ENCODE measurements at places on chromosomes 12 and 14. TPM values are rescaled to one million over a fixed set of nuclear protein-coding genes. Genes with fewer than 3 reads are reported as not detected.

The REP15 gene
- polyA plus RNA-seq = 9.8 TPM

The GYS2 gene
- polyA plus RNA-seq = 0.33 TPM

The LTBP2 gene
- 2.9 TPM for polyA plus RNA-seq

The KRT6B gene
- polyA plus RNA-seq = 9.2 TPM

- peak; percentile 77 for DNase-seq
- peak overlapping the region; percentile 51 for H3K4me3 ChIP-seq
- peaks cover 51% of the 10 kb centered on the region for H3K4me1 ChIP-seq
- H3K27me3 ChIP-seq = no peaks in the 10 kb centered on the region
- no peaks in the 10 kb centered on the region for H3K36me3 ChIP-seq
Measured at GRCh38 chr14:104676694-104677511, 12.5 kb upstream of the INF2 start.

DNA sequence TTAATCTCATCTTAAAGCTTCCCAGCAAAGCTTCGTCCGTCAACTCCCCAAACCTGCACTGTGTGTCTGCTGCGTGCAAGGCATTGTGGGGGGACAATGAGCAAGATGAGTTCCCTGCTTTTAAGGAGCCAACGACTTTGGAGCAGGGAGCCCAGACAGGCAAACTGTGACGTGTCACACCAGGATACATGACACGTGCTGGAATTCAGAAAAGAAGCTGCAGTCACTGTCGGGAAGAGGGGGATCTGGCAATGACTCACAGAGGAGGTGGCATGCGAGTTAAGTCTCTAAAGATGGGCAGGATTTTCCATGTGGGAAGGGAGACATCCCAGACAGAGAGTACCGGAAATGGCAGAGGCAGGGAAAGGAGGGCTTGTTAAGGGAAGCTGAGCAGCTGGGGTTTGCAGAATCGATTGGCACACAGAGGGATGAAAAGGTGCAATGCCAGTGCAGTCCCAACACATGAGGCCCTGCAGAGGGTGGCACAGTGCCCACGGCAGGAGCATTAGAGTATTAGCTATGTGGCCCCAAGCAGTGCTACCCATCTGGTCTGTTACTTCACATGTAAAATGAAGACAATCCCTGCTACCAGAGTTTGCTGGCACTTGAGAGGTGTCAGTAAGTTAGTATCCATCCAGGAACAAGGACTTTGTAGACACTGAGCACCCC, 52.9 kb downstream of the SETD3 start:
- no peak overlapping the region for H3K27ac ChIP-seq
- peaks cover 31% of the 10 kb centered on the region for H3K36me3 ChIP-seq
- H3K4me3 ChIP-seq = no peak overlapping the region
- no peaks in the 10 kb centered on the region for H3K27me3 ChIP-seq

Measured in stomach (tissue), 19 donors.